ENCODE measurements at places on chromosomes 11 and 22.
A peak's percentile ranks its signal among the peaks of the same experiment; 100 is the strongest.

- DNase-seq, result no peak
Observed at GRCh38 chr22:27662359-27663301, 138.9 kb downstream of the MN1 start.

GRCh38 chr11:35893796-35894475 is 49.9 kb upstream of the LDLRAD3 start:
- no peak for DNase-seq

DNA sequence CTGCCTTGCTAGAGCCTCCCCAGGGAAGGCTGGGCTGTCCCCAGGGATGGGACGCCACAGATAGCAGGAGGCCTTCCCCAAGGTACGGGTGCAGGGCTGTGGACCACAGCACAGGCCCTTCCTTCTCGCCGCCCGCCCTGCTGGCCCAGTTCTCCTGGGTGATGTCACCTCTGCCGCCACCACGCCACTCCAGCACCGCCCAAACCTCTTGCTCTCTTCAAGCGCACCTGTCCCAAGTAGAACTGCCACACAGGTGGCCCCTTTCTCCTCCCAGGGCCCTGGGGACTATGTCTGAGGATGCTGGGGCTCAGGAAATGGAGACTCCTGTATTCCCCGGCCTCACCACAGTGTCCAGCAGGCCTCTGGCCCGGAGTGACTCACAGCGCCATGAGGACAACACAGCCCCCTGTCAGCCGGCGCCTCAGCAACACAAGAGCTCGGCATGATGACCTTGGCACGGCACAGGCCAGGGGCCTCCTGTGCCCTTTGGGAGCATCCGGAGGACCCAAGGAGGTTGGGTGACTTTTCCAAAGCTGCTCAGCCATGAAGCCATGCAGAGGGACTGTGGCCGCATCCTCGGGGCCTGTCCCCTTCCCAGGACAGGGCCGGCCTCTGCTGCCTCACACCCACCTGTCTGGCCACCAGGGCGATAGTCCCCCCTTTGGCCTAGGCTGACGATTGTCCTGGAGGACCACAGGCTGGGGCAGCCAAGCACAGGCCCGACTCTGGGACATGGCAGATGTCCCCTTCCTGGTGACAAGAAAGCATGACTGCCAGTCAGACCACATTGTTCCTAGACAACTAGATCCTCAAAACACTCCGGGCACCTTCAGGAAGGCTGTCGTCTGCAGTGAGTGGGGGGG is 1023.5 kb downstream of the BRD1 start:
- DNase-seq, result no peak

DNA sequence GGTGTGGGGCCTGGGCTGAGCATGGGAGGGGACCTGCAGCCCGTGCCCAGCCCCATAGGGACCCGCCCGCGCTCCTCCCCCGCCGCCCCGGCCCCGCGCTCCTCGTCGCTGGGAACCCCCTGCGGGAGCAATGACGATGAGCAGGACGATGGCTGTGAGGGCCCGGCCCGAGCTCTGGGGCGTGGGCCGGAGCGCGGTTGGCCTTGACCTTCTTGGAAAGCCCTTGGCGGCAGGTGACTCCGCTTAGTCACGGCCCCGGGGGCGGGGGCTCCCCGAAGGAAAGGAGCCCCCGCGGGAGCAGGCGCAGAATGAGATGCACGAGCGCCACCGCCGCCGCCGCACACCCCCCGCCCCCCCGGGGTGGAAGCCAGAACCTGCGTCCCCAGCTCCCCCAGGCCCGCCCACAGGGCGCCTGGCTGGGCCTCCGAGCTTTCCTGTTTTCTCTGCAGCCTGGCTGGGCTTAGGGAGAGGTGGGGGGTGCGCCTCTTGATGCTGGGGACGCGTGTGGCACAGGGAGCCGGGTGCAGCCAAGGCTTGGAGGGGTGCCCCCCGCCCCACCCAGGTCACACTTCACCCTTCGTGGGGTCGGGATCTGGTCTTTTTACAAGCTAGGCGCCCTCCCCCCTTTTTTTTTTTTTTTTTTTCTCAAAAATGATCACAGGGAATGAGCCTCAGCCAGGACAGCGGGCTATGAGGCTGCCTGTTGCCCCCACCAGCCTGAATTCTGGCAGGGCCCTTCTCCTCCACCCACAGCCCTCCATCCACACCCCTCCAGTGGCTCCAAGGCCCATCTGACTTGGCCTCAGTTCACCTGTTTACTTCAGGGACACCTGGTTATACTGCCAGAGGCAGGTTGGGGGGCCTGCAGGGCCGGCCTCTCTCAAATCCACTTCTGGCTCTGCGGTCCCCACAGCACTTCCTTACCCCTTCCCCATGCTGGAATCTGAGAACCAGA is 17.9 kb downstream of the CRELD2 start:
- peak; percentile 97 for DNase-seq

DNA sequence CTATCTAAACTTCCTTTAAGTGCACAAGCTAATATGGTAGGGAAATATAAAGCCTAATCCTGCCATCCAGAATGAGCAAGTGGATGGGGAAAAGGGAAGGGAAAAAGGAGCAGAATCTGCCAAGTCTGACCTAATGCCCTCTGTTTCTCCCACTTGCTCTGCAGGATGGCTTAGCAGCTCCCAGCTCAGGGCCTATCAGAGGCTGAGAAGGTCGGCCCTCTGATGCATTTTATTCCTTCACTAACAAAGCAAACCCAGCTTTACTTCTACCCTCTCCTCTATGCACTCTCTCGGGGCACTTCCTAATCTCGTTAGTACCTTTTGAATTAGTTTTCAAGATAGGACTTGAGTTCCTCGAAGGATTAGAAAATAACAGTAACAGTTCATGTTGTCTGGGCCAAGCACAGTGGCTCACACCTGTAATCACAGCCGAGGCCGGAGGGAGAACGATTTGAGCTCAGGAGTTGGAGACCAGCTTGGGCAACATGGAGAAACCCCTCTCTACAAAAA is 9.9 kb upstream of the OR51V1 start:
- DNase-seq, result no peak

DNA sequence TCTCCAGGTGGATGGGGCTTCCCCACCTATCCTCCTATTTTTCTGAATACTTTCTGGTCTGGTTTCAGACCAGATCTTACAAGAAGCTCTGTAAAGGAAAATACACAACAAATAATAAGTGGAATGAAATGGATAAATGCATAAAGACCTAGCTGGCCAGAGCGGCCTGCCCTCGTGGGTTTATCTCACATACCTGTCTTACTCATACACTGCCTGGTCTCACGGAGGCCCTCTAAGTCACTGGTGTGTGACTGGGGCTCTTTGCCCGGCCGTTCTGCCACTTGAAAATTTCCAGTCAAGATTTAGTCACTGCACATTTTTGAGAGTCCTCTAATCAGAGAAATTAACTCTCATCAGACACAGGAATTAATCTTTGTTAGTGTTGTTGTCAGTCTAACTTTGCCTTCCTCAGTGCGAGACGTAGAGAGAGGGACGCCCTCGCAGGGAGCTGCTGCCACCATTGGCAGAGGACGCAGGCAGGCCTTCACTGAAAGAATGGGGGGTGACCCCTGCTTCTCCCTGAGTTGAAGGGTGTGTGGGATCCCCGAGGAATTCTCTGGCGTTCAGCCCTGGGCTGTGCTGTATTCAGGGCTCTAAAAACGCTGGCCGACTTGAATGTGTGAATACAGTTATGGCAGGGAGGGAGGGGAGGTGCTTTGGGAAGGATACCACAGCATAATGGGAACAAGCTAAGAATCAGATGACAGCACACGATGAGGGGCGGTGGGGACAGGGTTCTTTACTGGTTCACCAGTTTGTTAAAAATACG is 46.3 kb upstream of the CADM1 start:
- no peak for DNase-seq

DNA sequence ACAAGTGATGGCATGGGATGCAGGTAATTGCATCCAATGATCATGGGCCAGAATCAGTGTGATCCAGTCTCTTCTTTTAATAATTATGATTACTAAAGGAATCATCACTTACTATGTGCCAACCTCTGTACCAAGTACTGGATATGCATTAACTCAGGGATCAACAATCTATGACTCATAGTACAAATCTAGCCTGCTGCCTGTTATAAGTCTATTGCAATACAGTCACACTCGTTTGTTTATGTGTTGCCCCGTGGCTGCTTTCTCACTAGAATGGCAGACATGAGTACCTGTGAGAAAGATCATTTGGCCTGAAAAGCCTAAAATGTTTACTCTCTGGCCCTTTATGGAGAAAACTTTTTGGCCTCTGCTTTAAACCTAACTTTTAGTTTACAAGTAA is 45.0 kb downstream of the OR6Q1 start:
- no peak for DNase-seq

DNA sequence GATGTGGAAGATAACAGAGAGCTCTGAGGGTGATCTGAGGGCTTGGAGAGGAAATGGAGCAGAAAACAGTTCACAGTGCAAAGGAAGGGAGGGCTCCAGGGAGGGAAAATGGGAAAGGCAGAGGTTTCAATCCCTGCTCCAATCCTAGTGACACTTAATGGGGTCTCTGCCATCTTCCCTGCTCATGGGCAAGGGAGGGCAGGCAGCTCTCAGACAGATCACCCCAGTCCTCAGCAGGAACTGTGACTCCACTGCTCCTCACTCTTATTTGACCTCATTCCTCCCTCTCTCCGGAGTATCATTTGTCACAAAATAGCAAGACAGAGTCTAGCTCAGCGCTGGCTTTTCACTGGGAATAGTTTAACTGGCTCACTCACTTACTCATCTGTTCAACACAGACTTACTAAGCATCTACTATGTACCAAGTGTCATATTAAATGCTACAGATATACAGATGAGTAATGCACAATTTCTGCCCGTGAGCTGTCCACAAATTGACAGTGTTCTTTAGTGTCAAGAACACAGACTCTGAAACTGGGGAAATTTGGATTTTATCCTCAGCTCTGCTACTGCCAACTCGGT is 817.4 kb downstream of the OPCML start:
- DNase-seq, result no peak

DNA sequence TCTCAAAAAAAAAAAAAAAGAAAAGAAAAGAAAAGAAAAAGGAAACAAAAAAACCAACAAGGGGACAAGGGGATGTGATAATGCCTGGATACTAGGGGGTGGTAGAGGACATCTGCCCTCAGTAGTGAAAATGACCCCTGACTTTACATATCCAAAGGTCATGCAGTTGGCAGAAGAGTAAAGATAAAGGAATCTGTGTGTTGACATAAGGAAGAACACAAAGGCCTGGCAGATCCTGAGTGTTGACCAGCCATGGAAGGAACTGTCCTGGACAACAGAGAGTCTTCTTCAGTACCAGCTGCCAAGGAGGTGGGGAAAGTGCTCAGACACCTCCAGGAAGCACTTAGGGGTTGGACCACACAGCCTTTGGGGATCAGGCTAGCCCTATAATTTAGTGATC is 12.6 kb downstream of the SLC43A1 start:
- no peak for DNase-seq

DNA sequence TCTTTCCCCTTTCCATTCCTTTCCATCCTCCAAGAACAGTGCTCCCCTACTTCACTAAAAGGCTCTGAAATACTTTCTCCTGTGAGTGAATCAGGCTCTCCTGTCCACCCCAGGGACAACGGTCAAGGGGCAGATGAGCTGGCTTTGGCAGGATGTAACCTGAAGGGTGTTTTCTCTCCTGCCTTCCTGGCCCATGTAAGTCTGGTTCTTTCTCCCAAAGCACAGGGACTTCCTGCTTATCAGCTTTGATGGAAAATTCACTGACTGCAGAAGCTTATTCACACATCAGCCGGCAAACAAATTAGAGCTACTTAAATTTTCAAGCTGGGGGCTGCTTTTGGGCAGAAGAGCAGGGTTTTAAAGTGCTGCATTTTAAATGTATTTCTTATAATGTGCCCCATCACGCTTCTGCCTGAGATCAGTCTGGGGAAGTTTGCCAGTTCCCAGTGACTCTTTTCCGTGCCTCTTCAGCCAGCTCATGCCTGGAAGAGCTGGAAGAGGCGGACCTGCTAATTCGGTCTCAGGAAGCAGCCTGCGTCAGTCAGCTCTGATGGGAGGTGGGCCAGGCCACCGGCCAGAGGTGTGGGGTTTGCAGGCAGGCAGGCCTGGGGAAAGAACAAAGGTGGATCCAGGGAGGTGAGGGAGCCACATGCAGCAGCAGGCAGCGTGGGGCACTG is 140.4 kb upstream of the TBCEL start:
- no peak for DNase-seq

DNA sequence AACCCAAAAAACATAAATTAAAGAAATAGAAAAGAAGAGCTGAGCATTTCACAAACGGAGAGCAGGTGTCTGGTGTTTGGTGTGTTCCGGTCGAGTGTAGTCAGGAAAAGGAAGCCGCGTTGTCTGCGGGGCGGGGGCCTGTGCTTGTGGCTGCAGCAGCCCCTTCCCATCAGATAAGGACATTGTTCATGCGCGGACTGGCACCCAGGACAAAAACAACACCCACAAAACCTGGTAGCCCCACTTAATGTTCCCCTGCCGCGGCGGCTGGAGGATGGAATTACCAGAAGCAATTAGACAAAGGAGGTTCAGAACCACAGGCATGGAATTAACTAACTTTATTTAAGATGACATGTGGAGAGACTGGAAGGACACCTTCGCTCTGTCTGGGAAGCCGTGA is 29.9 kb downstream of the KRTAP5-5 start:
- peak; percentile 41 for DNase-seq

GRCh38 chr11:122159173-122159721 is 43.2 kb upstream of the BLID start:
- DNase-seq, result no peak

All from hematopoietic multipotent progenitor cell (in vitro differentiated cells).